ENCODE measurements at places on chromosomes 13 and 19.

GRCh38 chr13:67964986-67965385 is 734.9 kb upstream of the PCDH9 start:
- no peak for DNase-seq

GRCh38 chr13:20159646-20160305 is 1.1 kb downstream of the GJA3 start:
- no peak for DNase-seq

- DNase-seq = no peak
Observed at GRCh38 chr19:9058905-9059667, 27.8 kb upstream of the OR1M1 start.

DNA sequence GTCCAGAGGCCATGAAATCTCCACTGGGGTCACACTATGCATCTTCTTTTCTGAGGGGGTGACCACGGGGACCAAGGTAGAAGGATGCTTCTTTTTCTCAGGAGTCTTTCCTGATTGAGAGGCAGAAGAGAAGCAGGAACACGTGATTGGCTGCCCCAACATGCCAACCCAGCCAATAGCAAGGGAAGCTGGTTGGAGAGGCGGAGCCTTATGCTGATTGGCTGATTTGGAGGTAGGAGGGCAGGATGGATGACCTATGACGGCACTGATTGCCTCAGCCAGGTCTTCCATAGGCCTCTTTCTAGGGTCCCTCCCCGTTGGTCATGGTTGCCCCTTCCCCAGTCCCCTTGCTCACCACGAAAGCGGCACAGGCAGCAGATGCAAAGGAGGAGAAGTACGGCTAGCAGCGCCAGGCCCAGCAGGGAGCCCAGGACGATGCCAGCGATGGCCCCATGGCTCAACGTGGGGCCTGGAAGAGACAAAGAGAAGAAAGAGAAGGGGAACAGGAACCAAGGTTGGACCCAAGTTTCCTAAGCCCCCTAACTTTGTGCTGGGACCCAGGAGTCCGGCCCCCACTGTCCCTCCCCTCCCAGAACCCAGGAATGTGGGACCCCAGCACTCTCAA is 8.0 kb downstream of the VSIG10L start:
- DNase-seq = no peak

GRCh38 chr19:12834976-12835757 is 788 bp upstream of the RTBDN start:
- DNase-seq = no peak

DNA sequence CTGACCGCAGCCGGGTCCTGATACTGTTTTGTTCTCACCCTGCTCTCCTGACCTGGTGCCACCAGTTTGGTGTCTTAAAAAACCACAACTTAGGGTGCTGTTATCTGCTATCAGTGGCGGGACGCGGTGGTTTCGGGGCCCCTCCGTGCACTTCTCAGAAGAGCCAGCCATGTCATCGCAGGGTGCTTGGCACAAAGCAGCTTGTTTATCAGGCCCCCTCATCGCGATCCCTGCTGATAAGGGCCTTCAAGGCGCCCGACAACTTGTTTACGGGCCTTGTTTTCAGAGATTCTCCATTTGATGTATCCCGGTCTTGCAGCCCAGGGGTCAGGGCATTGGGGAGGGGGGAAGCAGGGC is 58.1 kb upstream of the KLF2 start:
- DNase-seq = no peak

- DNase-seq = no peak
Observed at GRCh38 chr13:53160211-53160610, 131.6 kb downstream of the OLFM4 start.

DNA sequence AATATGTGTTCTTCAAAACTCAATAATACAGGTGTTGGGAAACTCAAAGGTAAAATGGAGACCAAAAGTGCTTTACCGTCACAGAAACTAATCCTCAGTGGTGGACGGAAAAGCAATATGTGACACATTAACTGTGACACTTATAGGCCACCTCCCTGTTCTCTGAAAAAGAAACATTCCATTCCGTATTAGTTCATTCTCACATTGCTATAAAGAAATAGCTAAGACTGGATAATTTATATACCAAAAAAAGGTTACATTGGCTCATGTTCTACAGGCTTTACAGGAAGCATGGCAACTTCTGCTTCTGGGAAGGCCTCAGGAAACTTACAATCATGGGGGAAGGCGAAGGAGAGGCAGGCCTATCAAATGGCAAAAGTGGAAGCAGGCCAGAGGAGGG is 435.3 kb upstream of the HTR2A start:
- DNase-seq = no peak

DNA sequence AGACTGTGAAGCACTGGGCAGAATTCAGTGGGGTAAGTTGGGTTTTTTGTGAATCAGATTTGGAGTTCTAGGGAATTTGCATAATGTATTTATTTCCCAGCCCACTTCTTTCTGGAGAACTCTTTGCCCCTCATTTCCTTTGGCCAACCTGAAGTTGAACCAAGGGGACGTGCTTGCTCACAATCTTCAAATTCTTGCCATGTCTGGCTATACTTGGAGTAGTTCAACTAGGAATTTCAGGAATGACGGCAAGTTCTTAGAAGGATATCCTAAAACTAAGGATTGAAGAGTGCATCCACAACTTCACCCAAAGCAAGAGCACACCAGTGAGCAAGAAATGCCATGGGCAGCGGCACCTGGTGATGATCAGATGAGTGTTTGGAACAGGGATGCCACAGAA is 88.5 kb downstream of the TEX26 start:
- DNase-seq = no peak

DNA sequence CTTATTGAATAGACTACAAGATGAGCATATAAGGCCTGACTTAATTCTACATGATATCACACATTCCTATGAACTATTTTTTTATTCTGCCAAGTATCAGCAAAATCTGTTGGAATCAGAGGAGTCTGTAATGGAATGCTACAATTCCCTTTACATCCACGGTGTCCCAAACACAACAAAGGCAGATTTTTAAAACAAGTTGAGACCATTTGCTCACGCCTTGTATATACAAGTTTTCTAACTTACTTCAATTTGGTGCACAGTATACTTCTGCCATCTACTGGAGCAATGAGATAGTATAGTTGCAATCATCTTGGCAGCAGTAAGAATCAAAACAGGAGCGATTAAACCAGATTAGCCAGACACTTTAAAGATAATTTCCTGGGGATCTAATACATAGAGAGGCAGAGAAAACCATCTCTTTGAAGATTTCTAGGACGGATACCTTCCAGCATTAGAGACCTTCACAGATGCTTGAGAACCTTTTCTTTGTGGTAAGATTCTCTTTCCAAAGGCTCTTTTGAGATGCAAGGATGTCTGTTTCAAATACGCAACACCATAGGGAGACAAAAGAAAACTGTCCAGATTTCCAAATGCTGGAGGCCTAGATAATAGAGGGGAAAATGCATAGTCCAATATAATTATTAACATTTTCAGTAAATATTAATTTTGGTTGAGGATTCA is 302.0 kb upstream of the MIR17HG start:
- no peak for DNase-seq

- DNase-seq = no peak
Observed at GRCh38 chr19:40283414-40284250, 1.5 kb downstream of the AKT2 start.
